ENCODE measurements at places on chromosomes 3 and 15.
A peak's percentile ranks its signal among the peaks of the same experiment; 100 is the strongest.

DNA sequence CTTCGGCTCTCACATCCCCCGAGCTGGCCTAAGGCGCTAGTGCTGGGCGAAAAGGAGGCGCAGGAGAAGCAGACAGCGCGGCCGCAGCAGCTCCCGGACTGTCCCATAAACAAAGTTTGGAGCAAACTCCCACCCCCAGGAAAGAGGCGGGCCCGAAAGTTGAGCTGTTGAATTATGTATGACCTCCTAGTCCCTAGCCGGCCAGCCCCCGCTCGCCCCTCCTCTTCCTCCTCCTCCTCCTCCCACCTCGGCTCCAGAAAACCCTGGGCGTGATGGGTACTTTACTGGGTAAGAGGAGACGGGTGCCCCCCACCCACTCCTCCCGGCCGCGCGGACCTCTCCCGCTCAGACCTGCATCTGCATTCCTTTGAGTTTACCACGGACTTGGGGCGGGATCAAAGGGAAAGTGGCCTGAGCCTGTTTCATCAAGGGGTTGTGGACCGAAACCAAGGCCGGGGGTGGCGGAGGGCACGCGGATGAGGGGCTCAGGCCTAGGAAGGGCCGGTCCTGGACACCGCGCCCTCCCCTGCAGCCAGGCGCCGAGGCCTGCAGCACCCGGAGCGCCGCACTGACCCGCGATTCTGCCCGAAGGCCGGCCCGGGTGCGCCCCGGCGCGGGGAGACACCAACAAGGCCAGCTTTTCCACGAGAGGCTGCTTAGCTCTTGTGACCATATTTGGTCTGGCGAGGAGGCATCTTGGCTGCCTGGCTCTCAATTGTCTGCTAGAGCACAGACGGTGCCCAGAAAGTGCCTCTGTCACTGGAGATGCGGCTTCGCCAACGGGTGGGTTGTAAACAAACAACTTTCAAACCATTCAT, at the start of gene WWTR1:
Gene WWTR1 (minus strand): TSS at position 100 of the 818 bp plus-strand sequence. CDS start 719 bp downstream, outside the sequence.
- peak; percentile 86 for ATAC-seq

DNA sequence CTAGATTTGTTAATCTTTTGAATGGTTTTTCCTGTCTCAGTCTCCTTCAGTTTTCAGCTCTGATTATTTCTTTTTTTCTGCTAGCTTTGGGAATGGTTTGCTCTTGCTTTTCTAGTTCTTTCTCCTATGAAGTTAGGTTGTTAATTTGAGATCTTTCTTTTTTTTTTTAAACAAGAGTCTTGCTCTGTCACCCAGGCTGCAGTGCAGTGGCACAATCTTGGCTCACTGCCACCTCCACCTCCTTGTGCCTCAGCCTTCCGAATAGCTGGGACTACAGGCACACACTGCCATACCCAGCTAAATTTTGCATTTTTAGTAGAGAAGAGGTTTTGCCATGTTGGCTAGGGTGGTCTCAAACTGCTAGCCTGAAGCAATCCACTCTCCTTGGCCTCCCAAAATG, 56.7 kb downstream of the UQCC5 start:
- ATAC-seq: no peak

DNA sequence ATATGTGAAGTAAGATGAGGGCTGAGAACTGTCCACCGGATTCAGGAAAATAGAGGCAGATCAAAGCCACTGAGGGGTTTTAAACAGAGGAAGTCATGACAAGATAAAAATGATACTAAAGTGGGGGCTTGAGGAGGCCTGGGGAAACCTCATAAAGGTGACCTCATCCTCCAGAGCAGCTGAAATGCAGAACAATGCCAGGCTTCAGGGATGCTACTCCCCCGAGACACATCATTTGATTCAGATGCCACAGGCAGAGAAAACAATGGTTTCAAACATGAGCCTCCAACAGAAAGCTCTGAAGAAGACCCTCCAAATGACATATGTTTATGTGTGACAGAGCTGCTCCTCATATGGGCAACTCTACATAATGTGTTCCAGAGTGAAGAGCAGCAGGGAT, 6.4 kb downstream of the CFAP20DC start:
- no peak for ATAC-seq

GRCh38 chr15:99436542-99437314, 129.1 kb upstream of the MEF2A start:
- no peak for ATAC-seq

GRCh38 chr3:73546961-73547360, 77.8 kb downstream of the PDZRN3 start:
- ATAC-seq: peak; percentile 77

DNA sequence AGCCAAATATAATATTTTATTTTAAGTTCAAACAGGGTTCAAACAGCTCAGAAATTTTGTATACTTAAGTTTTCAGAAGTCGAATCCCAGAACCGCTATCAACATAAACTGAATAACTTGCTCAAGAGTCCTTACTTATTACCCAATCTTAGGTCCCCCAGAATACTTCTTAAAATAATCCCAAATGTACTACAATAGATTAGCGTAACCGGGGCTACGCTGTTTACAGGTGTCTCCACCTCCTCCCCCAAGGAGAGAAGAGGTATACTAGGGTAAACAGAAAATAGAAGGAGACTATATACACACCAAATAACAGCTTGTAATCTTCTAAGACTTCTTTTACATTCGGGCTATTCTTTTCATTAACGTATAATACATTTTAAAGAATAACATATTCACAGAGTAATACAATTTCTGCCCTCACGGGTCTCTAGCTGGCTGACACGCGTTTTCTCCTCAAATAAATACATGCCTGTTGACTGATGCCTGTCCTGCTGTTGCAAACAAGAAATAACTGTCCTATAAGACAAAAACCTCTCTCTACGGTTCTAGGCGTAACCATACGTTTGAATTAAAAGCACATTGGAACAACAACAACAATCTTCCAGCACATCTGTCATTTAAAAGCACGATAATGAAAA, 1.3 kb downstream of the DENND4A start:
- ATAC-seq: no peak

GRCh38 chr3:96466441-96466840, 348.0 kb upstream of the EPHA6 start:
- ATAC-seq: no peak

DNA sequence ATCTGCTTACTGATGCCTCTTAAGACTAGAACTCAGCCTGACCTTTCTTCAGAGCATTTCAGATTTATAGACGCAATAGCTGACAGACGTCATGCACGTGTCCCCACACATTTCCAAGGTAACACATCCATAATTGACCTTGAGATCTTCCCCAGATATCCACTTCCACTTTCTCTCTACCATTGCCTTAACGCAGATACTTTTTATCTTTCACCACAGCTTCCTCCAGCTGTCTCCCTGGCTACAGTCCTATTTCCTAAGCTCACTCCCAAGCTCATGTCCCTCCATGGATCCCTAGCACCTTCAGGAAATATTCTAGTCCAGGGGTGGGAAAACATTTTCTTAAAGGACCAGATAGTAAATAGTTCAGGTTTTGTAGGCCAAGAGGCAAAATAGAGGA, 173.0 kb upstream of the MITF start:
- ATAC-seq: no peak

DNA sequence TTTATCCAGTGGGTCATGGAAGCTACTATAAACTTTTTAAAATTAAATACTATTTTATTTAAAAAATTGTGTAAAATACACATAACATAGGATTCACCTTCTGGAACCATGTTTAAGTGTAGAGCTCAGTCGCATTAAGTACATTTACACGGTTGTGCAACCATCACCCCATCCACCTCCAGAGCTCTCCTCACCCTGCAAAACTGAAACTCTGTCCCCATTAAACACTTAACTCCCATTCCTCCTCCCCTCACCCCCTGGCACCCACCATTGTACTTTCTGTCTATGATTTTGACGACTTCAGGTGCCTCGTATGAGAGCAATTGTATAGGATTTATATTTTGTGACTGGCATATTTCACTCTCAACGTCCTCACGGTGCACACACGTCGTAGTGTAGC, 70.7 kb downstream of the APBA2 start:
- ATAC-seq: no peak

DNA sequence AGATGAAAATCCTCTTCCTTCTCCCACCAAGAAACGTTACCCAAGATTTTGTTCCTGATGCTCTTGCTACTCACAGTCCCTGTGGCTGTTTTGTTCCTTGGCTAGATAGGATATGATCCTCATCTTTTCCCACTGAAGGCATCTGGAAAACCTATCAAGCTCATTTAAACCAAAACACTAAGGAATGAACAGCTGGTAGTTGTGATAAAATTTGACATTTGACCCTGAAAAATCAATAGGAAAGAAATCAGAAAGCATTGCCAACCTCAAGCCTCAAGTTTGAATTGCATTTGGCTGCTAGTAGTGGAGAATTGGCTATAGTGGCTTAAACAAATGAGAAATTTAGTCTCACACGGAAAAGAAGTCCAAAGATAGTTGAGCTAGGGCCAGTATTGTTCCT, 170.6 kb upstream of the CHRM5 start:
- no peak for ATAC-seq

GRCh38 chr15:40306371-40306770, 1.4 kb downstream of the PLCB2 start:
- ATAC-seq: no peak

DNA sequence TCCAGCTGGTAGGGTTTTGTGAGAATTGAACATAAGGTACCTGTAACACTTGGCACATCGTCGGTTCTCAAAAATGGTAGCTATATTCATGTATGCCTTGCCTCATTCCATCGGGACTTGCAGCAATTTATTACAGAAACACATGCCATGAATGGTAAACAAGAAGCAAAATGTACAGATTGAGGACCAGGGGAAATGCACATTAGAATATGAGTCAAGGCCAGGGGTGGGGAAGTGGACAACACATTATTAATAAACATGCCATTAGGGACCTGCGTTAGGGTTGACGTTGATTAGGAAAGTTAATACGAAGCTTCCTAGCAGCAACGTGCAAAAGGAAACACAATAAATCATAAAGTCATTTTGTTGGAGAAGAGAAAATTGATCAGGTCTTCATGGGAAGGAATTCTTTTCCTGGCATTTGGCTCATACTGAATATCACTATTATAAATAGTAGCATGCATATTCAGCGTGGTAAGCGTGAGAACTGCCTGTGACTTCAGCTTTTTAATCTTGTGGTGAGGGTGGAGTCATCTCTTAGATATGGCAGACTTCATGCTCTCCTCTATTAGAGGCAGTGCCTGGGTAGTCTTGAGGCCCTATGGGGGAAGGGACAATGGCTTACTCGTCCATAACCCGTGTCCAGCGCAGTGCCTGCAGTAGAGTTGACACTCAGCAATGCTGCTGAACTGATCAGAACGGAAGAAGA, 184.9 kb downstream of the SV2B start:
- no peak for ATAC-seq

DNA sequence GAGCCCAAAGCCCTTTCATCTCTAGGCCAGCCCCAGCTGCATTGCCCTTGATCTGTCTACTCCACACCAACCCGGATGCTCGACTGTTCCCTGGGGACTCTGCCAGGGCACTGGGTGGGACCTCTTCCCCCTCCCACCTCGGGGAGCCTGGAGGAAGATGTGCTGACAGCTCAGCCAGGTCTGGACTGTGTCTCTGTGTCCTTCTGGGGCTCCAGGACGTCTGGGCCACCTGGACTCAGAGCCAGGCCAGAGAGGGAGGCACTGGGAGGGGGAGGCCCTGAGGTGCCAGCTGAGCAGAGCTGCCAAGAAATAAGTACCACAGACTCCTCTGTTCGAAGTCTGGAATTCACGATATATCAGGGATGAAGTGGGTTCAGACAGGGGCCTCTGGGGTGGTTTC, 5.8 kb upstream of the HCN4 start:
- ATAC-seq: peak; percentile 36

- ATAC-seq: no peak
Measured at GRCh38 chr3:139634111-139634635, 43.6 kb downstream of the NMNAT3 start.

GRCh38 chr15:72342385-72342784, 22.4 kb upstream of the CELF6 start:
- peak; percentile 20 for ATAC-seq

GRCh38 chr3:196354132-196354531, 15.9 kb upstream of the TM4SF19 start:
- ATAC-seq: no peak

- no peak for ATAC-seq
Measured at GRCh38 chr3:195597229-195597628, 13.5 kb upstream of the APOD start.

DNA sequence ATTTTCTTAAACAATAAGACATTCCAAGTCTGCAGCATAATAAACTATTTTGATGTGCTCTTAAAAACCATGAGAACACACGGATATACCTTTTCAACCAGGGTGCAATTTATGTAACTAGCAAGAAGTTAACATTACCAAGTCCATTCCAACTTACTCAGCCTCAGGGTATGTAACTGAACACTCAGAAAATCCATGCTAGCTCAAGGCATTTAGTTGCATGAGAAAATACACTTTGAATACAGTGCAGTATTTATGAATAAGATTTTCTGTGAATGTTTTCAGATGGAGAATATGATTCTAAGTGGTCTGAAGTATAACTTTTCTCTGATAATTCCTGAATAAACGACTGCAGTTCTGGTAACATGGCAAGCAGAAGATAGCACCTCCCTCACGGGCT, 124.3 kb downstream of the SNRK start:
- no peak for ATAC-seq

DNA sequence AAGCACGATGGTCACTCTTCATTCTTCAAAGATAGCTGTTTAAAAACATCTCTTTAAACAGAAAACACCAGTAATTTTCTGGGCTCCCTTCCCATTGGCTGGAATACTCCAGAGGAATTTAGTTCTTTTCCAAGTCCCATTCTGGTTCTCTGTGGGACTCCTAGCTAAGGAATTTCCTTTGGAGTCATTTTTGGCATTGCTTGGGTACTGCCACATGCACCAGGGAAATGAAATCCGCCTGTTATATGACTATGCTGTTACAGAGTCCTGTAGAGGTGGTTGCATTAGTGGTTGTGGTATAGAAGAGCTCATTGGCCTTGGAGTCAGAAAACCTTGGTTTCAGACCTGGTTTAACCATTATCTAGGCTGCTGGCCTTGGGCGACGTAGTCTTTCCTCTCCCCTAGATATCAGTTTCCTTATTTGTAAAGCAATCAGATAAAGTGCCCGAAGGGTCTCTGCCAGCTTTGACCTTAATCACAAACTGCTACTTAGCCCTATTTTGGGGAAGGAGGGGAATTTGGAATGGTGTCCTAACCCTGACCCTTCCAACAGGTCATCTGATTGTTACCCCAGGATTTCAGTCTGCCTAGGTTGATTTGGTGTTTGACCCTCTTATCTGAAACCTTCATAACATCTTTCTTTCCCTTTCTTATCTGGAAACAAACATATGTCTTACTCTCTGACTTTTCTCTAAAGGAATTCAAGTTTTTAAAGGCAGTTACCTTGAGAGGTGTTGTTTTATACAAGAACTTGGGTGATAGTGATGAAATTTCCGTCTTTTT, 13.4 kb downstream of the RTP1 start:
- ATAC-seq: no peak

GRCh38 chr3:13714251-13714916, 165.5 kb downstream of the FBLN2 start:
- no peak for ATAC-seq

GRCh38 chr15:69715210-69715609, 262.6 kb downstream of the RPLP1 start:
- no peak for ATAC-seq

DNA sequence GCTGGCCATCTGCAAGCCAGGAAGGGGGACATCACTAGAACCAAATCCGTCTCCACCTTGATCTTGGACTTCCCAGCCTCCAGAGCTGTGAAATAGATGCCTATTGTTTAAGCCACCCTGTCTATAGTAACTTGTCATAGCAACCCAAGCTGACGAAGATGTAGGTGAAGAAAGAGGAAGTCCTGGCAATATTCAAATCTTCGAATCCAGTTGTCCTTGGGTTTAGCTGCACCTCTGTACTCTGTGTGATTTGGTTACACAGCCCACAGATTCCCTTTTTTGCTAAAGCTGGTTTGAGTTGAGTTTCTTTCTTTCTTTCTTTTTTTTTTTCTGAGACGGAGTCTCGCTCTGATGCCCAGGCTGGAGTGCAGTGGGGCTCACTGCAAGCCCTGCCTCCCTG, 68.0 kb upstream of the XCR1 start:
- no peak for ATAC-seq

Data from SK-N-SH treated with all-trans-retinoic acid at 6 μM for 48 hours (cell line).